Activated naive CD4-positive, alpha-beta T cell (primary cell): ENCODE measurements at places on chromosomes 3 and 15.
A peak's percentile ranks its signal among the peaks of the same experiment; 100 is the strongest.

DNA sequence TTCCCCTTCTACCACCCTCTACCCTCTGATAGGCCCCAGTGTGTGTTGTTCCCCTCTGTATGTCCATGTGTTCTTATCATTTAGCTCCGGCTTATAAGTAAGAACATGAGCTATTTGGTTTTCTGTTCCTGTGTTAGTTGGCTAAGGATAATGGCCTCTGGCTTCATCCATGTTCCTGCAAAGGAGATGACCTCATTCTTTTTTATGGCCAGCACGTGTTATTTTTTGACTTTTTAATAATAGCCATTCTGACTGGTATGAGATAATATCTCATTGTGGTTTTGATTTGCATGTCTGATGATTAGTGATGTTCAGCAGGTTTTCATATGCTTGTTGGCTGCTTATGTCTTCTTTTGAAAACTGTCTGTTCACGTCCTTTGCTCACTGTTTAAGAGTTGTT, 63.1 kb upstream of the NPHP3 start:
- no peak for DNase-seq

GRCh38 chr3:71132995-71133730, 450.4 kb downstream of the FOXP1 start:
- no peak for DNase-seq

DNA sequence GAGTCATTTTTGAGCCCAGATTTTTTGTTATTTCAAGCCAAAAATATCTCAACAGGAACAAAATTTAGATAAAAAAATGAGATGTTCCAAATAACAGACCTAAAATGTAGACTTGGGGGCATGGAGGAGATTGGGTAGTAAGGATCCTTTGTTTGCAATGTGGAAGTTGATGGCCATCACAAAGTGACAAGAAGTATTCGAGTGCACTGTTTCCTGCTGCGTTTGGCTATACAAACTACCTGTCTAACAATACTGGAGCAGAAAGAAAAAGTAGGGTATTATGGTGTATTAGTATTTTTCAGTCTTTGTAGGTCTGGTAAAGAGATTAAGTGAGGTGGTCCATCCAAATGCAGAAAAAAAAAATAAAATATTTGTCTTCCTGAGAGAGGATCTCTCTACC, 284.2 kb downstream of the C3orf38 start:
- DNase-seq = no peak

- DNase-seq = no peak
Measured at GRCh38 chr3:71517271-71517791, 66.2 kb downstream of the FOXP1 start.

GRCh38 chr3:149701977-149702350, 44.1 kb upstream of the WWTR1 start:
- DNase-seq = no peak

GRCh38 chr15:58284293-58284692, 146.1 kb downstream of the AQP9 start:
- no peak for DNase-seq

GRCh38 chr3:89635137-89635536, 527.7 kb downstream of the EPHA3 start:
- DNase-seq = no peak

DNA sequence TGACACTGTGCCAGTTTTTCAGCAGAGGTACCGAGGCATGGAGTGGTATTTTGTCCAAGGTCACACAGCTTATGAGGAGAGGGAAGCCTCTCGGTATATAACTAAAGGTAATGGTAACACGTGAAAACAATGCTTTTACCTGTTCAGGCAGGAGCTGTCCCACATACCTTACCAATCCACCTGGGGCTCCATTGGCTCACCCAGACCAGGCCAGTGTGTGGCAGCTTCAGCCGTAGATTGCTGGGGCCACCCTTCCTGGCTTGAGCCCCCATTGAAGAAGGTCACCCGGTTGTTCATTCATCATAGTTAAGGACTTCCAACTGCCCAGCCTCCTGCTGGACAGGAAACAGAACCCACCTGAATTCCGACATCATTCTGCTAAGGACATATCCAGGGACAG, 9.2 kb upstream of the RPP14 start:
- DNase-seq = no peak

GRCh38 chr15:79989682-79990081, 18.7 kb upstream of the BCL2A1 start:
- DNase-seq = no peak

GRCh38 chr3:184688251-184688881, 23.5 kb downstream of the MAGEF1 start:
- no peak for DNase-seq

DNA sequence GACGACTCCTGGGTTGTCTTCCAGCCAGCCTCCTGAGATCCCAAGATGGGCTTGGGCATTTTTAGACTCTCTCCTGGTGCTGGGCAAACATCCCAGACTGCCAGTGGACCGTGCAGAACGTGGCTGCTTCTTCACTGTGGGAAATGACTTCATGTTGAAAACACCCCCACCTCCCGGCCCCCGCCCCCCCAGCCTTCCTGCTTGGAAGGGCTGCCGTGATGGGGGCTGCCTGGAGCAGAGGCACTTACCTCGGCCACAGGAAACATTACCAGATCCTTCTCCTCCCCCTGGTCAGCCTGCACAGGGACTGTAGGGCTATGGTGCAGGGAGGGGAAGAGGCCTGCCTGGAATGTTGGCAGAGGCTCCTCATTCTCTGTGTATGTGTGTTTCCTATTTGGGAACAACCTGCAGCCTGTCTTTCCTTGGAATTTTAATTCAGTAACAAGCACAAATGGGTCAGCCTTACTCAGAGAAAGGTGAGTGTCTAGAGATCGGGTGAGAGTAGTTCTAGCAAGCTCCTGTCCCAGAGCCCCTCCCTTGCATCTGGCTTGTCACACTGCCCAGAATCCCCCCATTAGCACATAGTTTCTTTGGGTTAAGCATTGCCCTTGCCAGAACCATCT, 90.8 kb downstream of the ANP32A start:
- DNase-seq = no peak

DNA sequence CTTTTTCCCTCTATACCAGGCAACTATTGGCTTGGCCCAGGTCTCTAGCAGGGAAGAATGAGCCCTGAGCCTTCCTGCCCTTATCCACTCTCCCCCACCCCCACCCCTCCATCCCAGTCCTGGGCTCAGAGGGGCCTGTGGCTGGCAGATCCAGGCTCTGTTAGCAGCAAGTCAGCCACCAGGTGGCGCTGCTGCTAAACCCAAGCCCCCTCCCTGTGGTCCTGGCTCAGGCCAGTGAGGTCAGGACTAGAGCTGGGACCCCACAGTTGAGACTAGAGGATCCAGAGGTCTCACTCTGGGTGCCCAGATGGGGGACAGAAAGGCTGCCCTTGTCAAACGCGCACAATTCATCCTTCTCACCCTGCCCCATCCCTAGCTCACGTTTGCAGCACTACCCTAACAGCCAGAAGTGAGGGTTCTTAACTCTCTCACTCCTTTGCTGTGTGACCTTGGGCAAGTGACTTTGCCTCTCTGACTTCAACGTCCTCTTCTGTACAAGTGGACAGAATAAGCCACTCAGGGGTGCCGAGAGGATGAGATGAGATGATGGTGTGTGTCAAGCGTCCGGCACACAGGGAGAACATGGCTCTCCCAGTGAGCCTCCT, 46.8 kb upstream of the SLC6A1 start:
- peak; percentile 15 for DNase-seq

- DNase-seq = no peak
Measured at GRCh38 chr3:122052968-122053367, 2.2 kb upstream of the CD86 start.

DNA sequence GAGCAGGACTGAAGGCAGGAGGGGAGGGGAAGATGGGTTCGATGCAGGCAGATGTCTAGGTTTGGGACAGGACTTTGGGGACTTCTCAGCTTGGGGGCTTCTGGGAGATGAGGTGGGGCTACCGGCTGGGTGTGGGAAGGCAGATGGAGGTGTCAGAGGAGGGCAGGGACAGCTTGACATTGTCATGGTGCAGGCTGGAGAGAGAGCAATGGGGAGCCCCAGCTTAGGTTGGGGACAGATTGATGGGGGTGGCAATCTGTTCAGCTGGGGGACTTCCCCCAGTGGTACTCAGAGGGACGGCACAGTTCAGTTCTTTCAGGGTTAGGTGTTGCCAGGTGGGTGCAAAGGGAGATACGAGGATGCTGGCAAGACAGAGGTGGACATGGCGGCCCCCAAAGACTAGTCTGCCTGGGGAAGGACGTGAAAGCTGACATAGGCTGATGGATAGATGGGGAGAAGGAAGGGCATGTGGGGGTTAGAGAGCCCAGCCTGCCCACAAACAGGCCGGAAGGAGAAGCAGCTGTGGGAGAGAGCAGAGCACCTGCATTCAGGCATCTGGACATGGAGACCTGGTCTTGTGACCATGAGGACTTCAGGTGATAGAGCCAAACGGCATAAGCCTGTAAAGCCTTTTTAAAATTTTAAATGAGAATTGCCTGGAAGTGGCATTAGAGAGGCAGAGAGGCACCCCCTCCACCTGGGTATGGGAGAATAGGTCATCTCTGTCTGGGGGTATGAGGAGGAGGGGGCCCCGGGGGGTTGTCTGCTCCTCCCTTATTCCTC, 21.1 kb downstream of the ACAA1 start:
- DNase-seq = no peak

DNA sequence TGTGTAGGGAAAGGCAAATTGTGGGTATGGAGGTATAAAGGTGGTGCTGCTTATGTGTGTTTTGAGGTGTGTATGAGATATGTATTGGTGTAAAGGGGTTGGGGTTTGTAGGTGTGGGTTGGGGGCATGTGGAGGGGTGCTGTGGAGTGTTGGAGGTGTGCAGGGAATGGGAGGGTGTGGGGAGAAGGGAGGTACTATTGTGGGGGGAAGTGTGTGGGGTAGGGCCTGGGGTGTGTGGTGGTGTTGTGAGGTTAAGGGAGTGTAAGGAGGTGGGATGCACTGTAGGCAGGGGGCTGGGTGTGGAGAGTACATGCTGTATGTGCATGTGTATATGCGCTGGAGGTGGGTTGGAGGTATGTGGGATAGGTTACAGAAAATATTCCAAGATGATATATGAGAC, 15.7 kb downstream of the CCDC12 start:
- DNase-seq = no peak

GRCh38 chr3:25515171-25515570, 87.1 kb downstream of the RARB start:
- no peak for DNase-seq

DNA sequence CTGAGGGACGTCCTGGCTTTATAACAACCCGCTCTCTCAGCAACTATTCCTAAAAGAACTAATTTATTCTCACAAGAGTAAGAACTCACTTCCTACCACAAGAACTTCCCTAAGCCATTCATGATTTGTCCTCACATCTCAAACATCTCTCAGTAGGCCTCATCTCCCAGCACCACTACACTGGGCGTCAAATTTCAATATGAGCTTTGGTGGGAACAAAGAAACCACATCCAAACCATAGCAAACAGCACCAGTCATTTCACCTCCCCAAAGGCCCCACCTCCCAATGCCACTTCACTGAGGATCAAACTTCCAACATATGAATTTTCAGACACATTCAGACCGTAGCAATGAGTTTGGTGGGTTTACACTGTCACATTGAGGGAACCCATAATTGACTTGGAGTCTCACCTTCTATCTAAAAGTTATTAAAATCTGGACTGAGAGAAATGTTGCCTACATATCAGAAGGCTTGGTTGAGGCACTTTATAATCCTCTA, 116.4 kb upstream of the AGBL1 start:
- DNase-seq = no peak

- DNase-seq = no peak
Measured at GRCh38 chr15:76566276-76566675, 229.7 kb downstream of the ISL2 start.

GRCh38 chr15:39251413-39252133, 329.3 kb upstream of the THBS1 start:
- no peak for DNase-seq

- no peak for DNase-seq
Measured at GRCh38 chr3:58899953-58900298, 149.9 kb downstream of the CFAP20DC start.

DNA sequence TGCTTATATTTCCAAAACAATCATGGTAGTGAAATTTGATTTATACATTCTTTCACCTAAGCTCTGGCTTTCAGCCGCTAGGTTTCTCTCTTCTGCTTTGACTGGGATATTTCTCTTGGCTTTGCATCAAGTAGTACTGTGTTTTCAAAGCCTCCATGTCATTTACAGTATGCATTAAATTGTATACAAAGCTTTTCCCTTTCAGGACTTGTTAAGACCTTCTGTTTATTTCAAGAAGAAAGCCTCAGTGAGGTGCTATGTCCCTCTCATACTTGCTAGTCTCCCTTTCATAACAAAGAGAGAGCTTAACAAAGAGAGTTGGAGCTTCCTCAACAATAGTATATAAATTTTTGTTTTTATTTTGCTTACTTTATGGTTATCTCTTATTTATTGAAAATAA, 84.2 kb upstream of the SLC25A26 start:
- no peak for DNase-seq

GRCh38 chr15:61530769-61531168, 301.7 kb upstream of the RORA start:
- DNase-seq = no peak

GRCh38 chr3:11273891-11274291, 1.7 kb downstream of the ATG7 start:
- no peak for DNase-seq

GRCh38 chr3:113277414-113277813, 66.1 kb downstream of the BOC start:
- no peak for DNase-seq

DNA sequence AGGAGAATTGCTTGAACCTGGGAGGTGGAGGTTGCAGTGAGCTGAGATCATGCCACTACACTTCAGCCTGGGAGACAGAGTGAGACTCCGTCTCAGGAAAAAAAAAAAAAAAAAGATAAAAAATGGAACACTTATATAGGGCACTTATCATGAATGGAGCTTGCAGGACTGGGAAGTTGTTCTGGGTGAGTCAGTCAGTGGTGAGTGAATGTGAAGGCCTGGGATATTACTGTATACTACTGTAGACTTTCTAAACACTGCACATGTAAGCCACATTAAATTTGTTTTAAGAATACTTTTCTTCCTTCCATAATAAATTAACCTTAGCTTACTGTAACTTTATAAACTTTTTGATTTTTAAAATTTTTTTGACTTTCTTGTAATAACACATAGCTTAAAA, 59.8 kb downstream of the SFMBT1 start:
- DNase-seq = no peak

GRCh38 chr3:58356054-58356453, 23.4 kb downstream of the PXK start:
- no peak for DNase-seq

DNA sequence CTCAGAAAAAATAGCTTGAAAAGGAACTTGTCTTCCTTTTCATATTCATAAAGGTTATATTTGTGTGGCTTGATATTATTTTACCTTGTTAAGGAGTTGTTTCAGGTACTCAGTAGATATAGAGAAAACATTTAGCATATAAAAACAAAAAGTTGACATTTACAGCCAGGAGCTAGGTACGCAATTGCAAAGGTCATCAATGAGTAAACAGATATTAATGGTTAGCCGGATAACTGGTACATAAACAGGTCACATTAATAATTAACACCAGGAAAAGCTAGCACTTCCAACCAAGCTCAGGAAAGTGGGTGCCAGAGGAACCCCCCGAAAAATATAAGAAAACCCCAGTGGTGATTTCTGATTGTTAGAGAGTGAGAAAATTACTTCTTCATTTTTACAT, 146.6 kb upstream of the NR2F2 start:
- no peak for DNase-seq
